ENCODE measurements at places on chromosomes 2 and 18.

- no peak for DNase-seq
Measured at GRCh38 chr18:7855028-7855427, 287.9 kb downstream of the PTPRM start.

GRCh38 chr2:232817756-232818155 is 41.4 kb upstream of the KCNJ13 start:
- no peak for DNase-seq

- DNase-seq: no peak
Measured at GRCh38 chr2:67645280-67646138, 248.4 kb downstream of the ETAA1 start.

DNA sequence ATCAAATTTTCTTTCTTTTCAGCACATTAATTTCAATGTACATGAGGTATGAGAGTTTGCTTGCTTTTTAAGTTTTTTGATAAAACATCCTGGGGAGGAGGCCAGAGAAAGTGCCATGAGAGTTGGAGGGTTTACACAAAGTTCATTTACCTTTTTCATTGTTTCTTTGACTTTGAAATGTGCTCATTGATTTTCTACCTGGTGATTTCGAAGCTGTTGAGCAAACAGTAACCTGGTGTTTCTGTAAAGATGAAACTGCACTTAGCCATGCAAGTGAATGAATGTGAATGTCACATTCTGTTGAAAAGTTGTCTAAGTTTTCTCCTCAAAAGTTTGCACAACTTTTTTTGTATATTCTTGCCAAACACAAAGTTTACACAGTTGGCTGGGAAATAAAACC is 797.0 kb downstream of the METTL4 start:
- no peak for DNase-seq

GRCh38 chr2:241432824-241433448 is 75.4 kb downstream of the STK25 start:
- no peak for DNase-seq
